Kidney epithelial cell (primary cell): ENCODE measurements at places on chromosomes 5 and 9. TPM values are rescaled to one million over a fixed set of nuclear protein-coding genes. Genes with fewer than 3 reads are reported as not detected.
A peak's percentile ranks its signal among the peaks of the same experiment; 100 is the strongest.

The IL31RA gene
- 1.2 TPM in 1 of 2 replicates, not detected in the other for total RNA-seq

The FOXD4L5 gene
- 0.04 and 0.27 TPM in 2 replicates for total RNA-seq

The IGFBPL1 gene
- total RNA-seq: 2.5 and 10.0 TPM in 2 replicates

The IL7R gene
- 1.6 and 4.0 TPM in 2 replicates for total RNA-seq

The COL23A1 gene
- 0.17 and 0.21 TPM in 2 replicates for total RNA-seq

The EIF4E1B gene
- not detected in 2 replicates for total RNA-seq

The CCDC183 gene
- total RNA-seq: 0.84 and 0.89 TPM in 2 replicates

The ADAMTS16 gene
- total RNA-seq: 1.8 and 2.8 TPM in 2 replicates

The DROSHA gene
- total RNA-seq: 48.5 and 50.1 TPM in 2 replicates

The SLC34A3 gene
- 0.25 TPM in 1 of 2 replicates, not detected in the other for total RNA-seq

DNA sequence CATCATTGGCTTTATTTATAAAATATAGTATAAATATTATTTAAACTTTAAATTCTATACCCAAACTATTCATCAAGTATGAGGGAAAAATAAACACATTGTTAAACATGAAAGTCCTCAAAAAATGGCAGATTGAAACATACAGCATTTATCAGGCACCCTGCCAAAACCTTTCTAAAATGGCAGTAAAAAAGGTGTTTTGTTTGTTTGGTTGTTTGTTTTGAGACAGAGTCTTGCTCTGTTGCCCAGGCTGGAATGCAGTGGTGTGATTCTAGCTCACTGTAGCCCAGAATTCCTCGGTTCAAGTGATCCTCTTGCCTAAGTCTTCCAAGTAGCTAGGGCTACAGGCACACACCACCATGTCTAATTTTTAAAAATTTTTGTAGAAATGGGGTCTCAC lies 60.1 kb upstream of the ECM2 start:
- DNase-seq: no peak

DNA sequence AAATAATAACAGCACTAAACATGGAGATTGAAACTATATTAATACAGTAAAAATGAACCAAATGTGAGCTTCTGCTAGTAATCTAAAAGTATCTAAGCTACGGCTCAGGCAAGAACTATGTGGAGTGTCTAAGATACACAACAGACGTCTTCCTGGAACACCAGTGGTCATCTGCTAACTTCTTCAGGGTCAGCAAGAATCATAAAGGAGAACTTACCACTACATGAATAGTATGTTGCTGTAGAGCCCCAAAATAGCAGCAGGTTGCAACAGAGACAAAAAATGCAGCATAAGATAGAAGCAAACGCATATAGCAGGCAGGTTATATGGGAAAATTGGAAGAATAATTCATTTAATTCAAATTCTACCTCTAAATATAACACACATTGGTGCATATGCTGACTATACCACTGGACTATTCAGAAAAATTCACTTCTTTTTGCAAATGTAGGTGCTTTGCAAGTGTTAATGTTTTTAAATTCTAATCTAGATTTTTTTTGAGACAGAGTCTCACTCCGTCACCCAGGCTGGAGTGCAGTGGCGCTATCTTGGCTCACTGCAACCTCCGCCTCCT lies 27.1 kb downstream of the DCTN4 start:
- DNase-seq: no peak

- DNase-seq: no peak
These were observed 6.5 kb upstream of the C9 start for GRCh38 chr5:39370555-39371366.

DNA sequence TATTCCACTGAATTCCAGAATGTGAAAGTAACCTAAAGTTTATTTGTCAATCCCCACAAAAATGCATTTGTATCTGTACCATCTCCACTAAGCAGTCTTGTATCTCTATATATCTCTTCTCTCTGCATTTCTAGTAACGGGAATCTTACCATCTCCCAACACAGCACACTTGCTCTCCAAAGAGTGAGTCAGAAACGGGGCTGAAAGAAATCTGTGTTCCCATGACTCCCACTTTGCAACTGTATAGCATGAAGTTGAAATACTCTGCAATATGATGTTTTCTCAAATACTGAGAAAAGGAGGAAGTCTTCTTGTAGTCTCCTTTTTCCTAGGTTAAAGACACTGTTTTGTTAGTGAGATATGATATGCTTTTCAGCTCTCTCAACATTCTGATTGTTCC lies 848.8 kb upstream of the ACO1 start:
- no peak for DNase-seq

- no peak for DNase-seq
These were observed 19.0 kb downstream of the NEURL1B start for GRCh38 chr5:172659909-172660628.

GRCh38 chr5:16034319-16035001 lies 145.1 kb downstream of the MARCHF11 start:
- no peak for DNase-seq

GRCh38 chr5:141714542-141715310 lies 32.7 kb upstream of the ARAP3 start:
- DNase-seq: no peak

- DNase-seq: no peak
These were observed 138.1 kb upstream of the HMHB1 start for GRCh38 chr5:143673676-143674468.

- DNase-seq: no peak
These were observed 3.5 kb upstream of the MPDZ start for GRCh38 chr9:13282998-13283397.

- DNase-seq: no peak
These were observed 345 bp downstream of the DNAI1 start for GRCh38 chr9:34458959-34459340.

GRCh38 chr5:147464211-147464610 lies 45.7 kb downstream of the DPYSL3 start:
- no peak for DNase-seq

DNA sequence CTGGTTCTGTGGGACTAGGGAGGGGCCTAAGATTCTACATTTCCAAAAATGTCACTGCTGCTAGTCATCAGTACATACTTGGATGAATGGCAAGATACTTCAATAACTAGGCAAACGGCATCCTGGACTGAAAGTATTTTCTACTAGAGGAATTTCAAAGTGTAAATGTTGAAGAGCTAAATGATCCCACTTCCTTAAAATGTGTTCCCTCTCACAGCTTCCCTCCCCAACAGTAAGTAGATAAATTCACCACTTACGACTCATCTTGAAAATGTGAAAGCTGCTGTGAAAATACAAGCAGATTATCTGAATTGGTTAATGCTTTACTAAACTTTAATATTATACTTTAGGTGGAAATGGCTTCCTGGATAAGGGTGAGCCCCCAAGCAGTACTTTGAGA lies 1571.5 kb upstream of the WWC1 start:
- DNase-seq: peak; percentile 16

DNA sequence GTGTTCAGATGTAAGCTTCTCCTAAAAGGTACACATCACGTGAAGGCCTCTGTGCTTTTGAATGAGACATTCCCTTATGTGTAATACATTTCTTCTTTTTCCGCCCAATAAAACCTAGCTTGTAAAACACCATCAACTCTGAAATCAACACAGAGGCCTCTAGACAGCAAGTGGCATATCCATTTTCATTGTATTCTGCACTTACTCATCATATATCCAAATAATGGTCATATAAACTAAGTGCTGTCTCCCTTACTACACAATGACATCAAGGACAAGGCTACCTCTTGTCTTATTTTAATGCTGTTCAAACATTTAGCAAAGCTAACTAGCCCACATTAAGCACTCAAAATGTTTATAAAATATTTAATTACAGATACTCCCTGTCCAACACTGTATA lies 108.5 kb downstream of the ELAVL2 start:
- no peak for DNase-seq

DNA sequence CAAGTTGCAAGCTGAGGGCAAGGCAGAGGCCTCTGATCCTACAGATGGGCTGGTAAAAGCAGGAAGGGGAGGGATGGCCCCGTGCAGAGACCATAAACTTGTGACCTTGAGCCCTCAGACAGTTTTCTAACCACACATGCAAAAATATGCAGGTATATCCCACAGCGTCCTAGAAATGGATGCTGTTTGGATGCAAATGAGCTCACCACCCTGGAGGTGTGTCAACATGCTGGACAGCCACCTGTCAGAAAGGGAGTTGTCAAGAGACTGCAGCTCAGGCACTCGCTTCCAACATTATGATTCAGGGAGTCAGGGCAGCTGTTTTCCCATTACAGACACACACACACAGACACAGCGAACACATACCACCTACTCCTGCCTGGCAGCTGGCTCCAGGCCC lies 97.3 kb upstream of the PANK3 start:
- no peak for DNase-seq

GRCh38 chr5:112200131-112200530 lies 218.9 kb downstream of the EPB41L4A start:
- no peak for DNase-seq

DNA sequence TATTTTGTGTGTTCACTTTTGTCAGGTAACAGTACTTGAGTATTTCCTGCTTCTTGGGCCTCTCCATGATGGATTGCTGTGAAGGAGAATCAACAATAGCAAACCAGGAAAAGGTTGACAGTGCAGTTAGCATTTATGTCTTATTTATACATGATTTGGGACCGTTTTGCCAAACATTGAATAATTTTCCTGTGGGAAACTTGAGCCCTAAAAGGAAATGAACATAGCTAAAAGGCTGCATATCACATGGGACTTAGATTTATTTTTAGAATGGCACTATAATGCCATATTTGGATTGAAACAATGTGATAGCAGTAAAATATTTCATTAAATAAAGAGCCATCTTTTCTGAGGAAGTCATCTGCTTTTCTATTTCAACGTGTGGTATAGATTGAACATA lies 15.3 kb downstream of the GPR21 start:
- DNase-seq: no peak

- DNase-seq: no peak
These were observed 100.4 kb upstream of the CDH18 start for GRCh38 chr5:20088361-20088760.

DNA sequence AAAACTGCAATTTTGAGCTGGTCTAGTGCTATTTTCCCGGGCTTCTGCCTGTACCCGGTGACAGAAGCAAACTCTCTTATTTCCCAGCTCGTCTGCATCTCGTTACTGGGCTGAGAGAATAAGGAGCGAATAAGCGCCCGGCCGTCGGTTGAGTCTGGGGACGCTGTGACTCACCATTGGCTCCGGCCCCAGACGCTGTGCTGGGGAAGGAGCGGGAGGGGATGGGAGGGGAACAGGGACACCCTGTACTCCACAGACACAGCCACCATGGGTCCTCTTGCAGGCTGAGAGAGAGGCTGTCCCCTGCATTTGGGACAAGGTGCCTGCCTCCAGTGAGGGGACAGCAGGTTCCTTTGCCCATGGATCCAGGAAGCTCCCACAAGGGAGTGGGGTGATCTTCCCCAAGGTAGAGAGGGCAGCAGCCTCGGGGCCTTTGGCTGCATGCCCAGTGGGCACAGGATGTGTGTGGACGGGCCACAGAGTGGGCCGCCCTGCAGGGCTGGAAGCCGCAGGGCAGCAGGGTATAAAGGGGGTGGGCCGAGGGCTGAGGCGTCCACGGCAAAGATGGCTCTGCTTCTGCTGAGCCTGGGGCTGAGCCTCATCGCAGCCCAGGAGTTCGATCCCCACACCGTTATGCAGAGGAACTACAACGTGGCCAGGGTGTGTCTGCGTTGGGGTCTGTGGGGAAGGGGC lies at the start of gene LCN9:
Gene LCN9 (plus strand): TSS at position 552 of the 693 bp plus-strand sequence. CDS start 13 bp downstream, at position 565.
- no peak for DNase-seq

GRCh38 chr5:5705010-5705409 lies 282.5 kb downstream of the ICE1 start:
- DNase-seq: no peak

GRCh38 chr9:85038824-85039608 lies 369.5 kb downstream of the NTRK2 start:
- no peak for DNase-seq

- no peak for DNase-seq
These were observed 43.1 kb downstream of the HRH2 start for GRCh38 chr5:175700991-175701390.

- no peak for DNase-seq
These were observed 113.7 kb upstream of the ADAMTS16 start for GRCh38 chr5:5026409-5026785.

GRCh38 chr5:149824120-149824519 lies 94.0 kb downstream of the PPARGC1B start:
- no peak for DNase-seq

- DNase-seq: no peak
These were observed 8.5 kb upstream of the ORM1 start for GRCh38 chr9:114314256-114314867.

- DNase-seq: no peak
These were observed 118.6 kb upstream of the COL5A1 start for GRCh38 chr9:134522976-134523375.

GRCh38 chr5:172716796-172717313 lies 54.1 kb downstream of the DUSP1 start:
- DNase-seq: peak; percentile 45

GRCh38 chr9:137502008-137502911 lies 43.1 kb upstream of the NSMF start:
- no peak for DNase-seq

GRCh38 chr5:132635873-132636272 lies 22.1 kb upstream of the IL13 start:
- DNase-seq: no peak

DNA sequence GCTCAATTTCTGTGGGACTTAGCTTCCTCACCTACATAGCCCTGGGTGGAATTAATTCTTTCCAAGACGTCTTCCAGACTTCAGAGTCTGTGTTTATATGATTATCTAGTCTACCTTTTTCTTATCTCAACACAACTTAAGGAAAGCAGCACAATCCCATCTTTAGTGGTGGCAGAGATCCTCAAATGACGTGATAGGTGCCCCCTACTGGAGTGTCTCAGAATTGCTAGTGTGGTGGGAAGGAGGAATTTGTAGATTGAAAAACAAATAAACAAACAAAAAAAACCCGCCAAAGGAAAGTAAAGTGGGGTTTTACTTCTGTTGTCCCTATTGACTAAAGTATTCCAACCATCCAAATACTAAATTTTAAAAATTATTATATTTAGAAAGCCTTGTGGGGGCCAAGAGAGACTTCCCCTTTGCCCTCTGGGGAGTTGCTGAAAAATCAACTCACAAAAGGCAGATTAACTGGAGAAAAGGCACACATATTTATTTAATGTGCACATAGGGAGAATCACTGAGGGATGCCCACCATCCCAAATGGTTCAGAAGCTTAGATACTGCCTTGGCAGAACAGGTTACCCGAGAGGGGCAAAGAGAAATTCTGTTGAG lies 283.3 kb downstream of the TMEM167A start:
- DNase-seq: no peak

GRCh38 chr5:133119233-133119711 lies 67.5 kb downstream of the HSPA4 start:
- no peak for DNase-seq
